Myocyte (in vitro differentiated cells): ENCODE measurements at places on chromosomes 3 and 15. TPM values are rescaled to one million over a fixed set of nuclear protein-coding genes. Genes with fewer than 3 reads are reported as not detected.
A peak's percentile ranks its signal among the peaks of the same experiment; 100 is the strongest.

Gene MUC13
- not detected in 2 replicates for total RNA-seq

Gene CCR9
- not detected in 2 replicates for total RNA-seq

Gene FBXO40
- total RNA-seq, result 0.83 TPM in 1 of 2 replicates, not detected in the other

Gene CHRNA7
- total RNA-seq, result 0.16 TPM in 1 of 2 replicates, not detected in the other

Gene CA12
- 0.26 and 0.62 TPM in 2 replicates for total RNA-seq

Gene DZIP1L
- 5.5 and 10.2 TPM in 2 replicates for total RNA-seq

Gene VEPH1
- total RNA-seq, result 17.0 and 29.3 TPM in 2 replicates

Gene LAMB2
- 632 and 641 TPM in 2 replicates for total RNA-seq

Gene CLDN18
- total RNA-seq, result not detected in 2 replicates

Gene CSTA
- 0.37 TPM in 1 of 2 replicates, not detected in the other for total RNA-seq

Gene GOLGA8T
- not detected in 2 replicates for total RNA-seq

Gene GOLGA8S
- not detected in 2 replicates for total RNA-seq

DNA sequence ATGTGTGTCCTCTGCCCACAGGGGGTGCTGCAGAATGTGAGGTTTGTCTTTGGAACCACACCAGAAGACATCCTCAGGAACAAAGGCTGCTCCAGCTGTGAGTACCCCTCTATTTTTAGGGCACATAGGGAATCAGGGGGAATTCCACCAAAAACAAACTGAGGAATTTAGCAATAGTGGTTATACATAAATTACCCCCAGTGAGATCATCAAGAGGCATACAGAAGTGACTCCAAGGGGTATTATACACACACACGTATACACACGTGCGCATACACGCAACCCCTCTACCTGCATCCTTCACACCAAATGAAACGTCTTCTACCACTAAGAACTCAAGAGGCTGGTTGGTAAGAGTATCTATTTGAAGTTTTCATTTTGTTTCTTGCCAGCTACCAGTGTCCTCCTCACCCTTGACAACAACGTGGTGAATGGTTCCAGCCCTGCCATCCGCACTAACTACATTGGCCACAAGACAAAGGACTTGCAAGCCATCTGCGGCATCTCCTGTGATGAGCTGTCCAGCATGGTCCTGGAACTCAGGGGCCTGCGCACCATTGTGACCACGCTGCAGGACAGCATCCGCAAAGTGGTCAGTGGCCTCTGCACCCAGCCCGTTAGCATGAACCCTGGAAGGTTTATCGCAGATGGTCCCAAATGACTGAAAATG, 2.9 kb downstream of the THBS1 start:
- DNase-seq, result peak; percentile 83

DNA sequence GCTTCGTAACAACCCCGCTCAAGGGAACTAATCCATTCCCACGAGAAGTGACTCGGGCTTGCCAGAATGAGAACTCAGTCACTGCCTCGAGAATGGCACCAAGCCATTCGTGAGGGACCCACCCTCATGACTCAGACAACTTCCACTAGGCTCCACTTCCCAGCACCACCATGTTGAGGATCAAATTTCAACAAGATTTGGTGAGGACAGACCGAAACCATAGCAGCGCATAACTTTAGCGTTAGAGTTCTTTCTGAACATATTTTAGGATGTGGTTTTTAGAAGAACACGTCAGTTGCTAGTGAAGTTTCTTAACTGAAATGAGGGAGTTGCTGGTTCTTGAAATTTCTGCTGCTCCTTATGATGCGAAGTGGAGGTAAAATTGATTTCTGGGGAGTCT, 13.5 kb downstream of the PTPRG start:
- peak; percentile 94 for DNase-seq

- no peak for DNase-seq
Observed at GRCh38 chr3:57791245-57791644, 35.1 kb downstream of the SLMAP start.

- DNase-seq, result peak; percentile 45
Observed at GRCh38 chr3:196202516-196202970, 8.7 kb downstream of the ZDHHC19 start.

- no peak for DNase-seq
Observed at GRCh38 chr3:124113485-124113884, 121.6 kb upstream of the ROPN1 start.

GRCh38 chr15:79743032-79743431, 153.8 kb downstream of the MTHFS start:
- DNase-seq, result peak; percentile 6

- DNase-seq, result no peak
Observed at GRCh38 chr3:16482194-16482769, 31.2 kb downstream of the RFTN1 start.

GRCh38 chr3:143207338-143207961, 87.9 kb downstream of the CHST2 start:
- peak; percentile 72 for DNase-seq

DNA sequence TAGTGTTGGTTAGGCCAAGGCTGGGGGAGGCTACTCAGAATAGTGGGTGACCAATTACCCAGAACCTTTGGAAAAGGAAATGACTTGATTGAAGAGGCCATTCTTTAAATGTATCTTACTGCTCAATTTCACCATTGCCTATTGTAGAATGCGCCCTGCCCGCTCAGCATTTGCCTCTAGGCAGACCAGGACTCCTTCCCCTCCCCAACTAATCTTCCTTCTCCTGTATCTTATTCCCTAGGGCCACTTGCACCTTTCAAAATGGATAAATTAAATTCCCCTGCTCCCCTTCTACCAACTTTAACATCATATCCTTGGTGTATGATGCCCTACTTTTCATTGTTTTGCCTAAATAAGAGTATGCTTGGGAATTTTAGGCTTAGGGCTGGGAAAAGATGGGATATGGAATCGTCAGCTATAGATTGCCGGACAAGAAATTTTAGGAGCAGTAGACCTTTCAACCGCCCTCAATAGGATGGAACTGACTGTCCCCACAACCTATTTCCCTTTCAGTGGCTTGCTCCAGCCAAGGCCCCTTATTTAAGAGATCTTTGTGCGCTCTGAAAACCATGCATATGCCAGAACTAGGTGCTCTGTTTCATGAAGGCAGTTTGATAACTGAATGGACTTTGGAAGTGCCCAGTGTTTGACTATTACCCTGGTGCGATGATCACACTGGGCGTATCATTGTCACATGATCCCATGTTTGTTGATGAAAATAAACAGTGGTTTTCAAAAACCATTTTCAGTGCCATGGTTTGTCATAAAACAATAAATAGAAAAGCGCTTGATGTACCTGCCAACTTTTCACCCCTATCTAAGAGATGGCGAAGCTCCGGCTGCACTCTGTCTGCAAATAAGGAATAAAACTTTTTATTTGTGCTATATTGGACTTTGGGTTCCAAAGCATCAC, 74.3 kb upstream of the TSEN2 start:
- DNase-seq, result no peak

DNA sequence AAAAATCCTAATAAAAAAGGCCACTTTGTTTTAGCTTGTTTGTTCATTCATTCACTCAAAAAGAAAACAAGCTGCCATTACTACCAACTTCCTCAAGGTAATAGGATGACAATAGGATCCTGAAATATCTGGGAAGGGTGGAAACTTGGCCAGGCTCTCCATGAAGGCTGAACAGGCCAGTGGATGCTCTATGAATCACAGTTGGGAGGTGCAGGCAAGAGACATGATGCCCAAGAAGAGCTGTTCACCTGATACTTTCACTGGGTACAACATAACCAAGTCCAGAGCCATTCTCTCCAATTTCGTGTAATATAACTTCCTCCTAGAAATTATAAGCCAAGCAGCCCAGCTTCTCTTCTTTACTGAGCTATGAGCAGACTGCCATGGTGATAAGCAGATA, 37.3 kb downstream of the NMNAT3 start:
- no peak for DNase-seq

GRCh38 chr3:4837374-4837930, 141.8 kb upstream of the BHLHE40 start:
- DNase-seq, result no peak

DNA sequence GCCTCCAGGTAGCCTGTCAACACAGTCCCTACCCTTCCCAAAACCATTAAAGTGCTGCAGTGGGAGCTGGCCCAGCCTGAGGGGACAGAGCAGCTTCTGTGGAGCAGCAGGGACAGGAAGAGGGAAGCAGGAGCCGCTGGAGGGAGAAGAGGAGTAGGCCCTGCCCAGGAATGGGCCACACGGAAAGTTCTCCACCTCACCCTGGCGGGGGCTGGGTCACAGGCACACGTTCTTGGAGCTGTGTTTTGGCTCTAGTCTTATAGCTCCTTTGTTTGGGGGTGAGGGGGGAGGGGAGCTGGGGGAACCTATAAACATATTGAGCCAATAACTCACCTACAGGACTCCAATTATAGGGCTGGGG, 508.6 kb downstream of the SHQ1 start:
- DNase-seq, result no peak

DNA sequence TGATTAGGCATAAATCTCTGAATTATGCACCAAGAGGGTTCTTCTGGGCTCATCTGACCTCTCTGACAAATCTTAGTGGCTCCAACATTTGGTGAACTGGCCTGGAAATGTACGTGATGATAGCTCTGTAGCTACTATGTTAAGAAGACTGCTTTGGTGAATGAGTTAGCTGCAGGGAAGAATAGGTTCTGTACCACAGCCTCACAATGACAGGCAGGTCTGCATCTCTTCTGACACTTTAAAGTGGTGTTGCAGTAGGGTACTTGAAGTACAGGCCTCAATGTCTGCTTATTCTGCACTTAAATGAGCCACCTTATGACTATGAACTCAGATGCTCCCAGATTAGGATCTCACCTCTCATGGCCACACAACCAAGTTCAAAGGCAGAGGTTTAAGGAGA, 7.0 kb downstream of the FGF7 start:
- DNase-seq, result no peak

DNA sequence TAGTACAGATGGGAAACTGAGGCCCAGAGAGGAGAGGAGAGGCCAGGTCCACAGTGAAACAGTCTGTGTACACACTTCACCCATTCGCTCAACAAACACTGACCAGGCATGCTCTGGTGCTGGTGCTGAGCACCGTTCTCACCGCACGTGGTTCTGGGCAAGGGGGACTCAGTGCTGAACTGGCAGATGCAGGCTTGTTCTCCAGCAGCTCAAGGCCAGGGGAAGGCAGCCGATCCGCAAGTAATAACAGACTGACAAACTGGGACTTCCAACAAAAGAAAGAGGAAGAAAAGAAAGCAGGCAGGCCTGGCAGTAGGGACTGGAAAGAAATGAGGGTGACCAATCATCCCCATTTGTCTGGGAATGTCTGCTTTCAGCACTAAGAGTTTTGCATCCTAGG, 25.6 kb upstream of the LINGO1 start:
- no peak for DNase-seq

GRCh38 chr15:74584779-74585178, 30.9 kb upstream of the CLK3 start:
- DNase-seq, result no peak

DNA sequence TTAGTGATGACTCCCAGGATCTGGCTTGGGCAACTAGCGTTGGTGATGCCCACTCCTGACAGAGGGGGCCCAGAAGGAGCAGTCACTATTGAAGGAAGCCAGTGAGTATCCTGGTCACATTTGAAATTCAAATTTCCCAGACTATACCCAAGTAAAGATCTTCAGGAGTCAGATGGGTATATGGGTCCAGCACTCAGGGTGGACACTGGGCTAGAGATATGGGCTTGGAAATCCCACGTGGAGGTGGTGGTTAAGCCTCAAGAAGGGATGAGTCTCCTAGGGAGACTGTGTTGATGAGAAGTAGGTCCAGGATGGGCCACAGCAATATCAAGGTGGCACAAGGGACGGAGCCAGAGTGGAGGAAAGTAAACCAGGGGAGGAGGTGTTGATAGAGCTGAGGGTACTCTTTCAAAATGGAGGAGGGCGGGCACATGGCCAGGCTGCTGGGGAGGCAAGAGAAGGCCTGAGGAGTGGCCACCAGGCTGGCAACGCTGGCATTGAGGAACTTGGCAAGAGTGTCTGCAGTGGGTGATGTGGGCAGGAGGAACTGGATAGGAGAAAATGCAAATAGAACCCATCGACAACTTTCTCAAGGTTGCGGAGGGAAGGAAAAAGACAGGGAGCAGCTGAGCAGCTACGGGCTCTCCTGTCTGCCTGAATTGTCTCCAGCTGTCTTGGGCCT, 3.7 kb upstream of the SLCO2A1 start:
- no peak for DNase-seq

DNA sequence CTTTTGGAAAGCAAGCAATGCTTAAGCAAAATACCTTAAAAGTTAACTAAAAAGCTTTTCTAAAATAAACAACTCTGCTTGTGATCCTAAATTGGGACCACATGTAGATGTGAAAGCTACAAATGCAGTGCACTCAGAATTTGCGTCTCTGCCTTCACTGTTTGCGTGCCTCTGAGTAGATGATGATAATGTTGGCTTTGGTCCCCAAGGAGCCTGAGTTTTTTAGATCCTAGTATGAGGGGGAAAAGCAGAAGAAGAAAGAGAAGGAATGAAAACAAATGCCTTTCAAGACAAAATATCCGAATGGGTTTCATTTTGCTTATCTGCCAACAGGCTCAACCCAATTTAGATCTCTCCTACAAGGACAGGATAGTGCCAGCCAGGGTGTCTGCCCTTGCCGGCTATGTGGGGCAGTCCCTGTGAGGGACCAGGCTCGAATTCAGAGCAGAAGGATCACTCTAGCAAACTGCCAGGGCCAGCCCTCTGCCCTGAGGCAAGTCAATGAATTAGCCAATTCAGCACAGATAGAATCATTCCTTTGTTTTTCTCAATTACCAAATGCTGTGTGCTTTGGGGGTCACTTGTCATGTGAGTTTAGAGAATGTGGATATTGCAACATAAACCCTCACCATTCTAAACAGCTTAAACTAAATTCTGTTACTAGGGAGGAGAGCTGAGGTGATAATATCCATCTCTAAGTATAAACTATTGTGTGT, 28.5 kb downstream of the SCG5 start:
- DNase-seq, result no peak

DNA sequence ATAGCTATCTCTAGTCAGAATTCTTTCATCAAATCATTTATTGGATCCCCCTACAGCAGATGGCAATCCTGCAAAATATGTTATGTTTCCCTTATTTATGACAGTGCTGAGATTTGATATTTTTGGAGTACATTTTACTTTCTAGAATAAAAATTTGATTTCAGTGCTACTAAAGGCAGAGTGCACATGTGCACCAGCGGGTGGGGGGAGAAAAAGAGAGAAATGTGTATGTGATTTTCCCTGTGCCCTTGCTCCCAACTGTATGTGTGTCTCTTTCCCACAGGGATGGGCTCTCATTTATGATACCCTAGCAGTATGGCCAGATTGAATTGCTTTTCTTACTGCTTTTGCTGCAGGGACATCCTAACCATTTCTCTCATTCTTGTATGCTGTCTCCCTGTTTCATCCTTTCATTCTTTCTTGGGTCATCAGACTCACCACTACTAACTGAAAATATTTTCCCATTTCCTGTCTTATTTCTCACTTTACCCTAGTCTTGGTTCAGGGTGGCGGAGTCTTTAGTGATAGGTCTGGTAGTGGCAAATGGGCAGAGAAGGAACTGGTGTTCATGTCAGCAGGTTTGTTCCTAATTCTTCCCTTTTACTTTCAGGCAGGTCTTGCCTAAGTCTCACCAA, 140.7 kb downstream of the TCF12 start:
- DNase-seq, result no peak

- no peak for DNase-seq
Observed at GRCh38 chr15:78854833-78855372, 17.8 kb upstream of the MORF4L1 start.

DNA sequence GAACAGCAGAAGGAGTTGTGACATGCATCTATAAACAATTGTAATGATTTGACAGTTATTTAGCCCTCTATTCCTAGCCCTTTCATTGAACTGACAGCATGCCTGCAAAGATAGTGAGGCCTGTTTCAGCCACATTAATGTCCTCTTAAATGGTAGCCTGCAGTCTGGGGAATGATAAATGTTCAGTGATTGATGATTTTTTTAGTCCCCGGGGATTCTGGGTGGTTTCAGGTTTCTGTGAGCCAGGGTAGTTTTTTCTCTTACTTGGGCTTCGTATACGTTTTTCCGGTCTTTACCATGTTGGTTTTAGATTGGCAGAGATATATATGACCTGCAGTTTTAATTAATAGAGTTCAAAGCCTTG, 172.0 kb downstream of the TCF12 start:
- no peak for DNase-seq
